Epithelial cell of umbilical artery (primary cell): ENCODE measurements at places on chromosomes 7 and 10. TPM values are rescaled to one million over a fixed set of nuclear protein-coding genes. Genes with fewer than 3 reads are reported as not detected.

Gene TAS2R38
- total RNA-seq = not detected in 2 replicates

Gene HGF
- 0.65 and 1.8 TPM in 2 replicates for total RNA-seq

Gene CDHR3
- 0.91 and 3.2 TPM in 2 replicates for total RNA-seq

Gene DDC
- not detected in 2 replicates for total RNA-seq

Gene HTR5A
- total RNA-seq = not detected in 2 replicates

Gene PTPRE
- 57.8 and 117 TPM in 2 replicates for total RNA-seq

Gene ENTPD1
- total RNA-seq = 16.0 and 24.0 TPM in 2 replicates

Gene CADPS2
- total RNA-seq = 41.9 and 47.7 TPM in 2 replicates

Gene PRR15
- 0.15 and 1.3 TPM in 2 replicates for total RNA-seq

Gene SPDYE17
- total RNA-seq = not detected in 2 replicates

Gene FEZF1
- not detected in 2 replicates for total RNA-seq

Gene ANKRD30A
- total RNA-seq = not detected in 2 replicates

Gene CDNF
- total RNA-seq = 0.32 and 0.61 TPM in 2 replicates

Gene HTR7
- 0.32 and 0.46 TPM in 2 replicates for total RNA-seq

Gene SORCS1
- total RNA-seq = not detected in 2 replicates

Gene NKX1-2
- not detected in 2 replicates for total RNA-seq

Gene OR13A1
- not detected in 2 replicates for total RNA-seq

Gene SYT15B
- total RNA-seq = not detected in 2 replicates

Gene TLX1
- total RNA-seq = 0.15 TPM in 1 of 2 replicates, not detected in the other

Gene CPEB3
- 0.32 and 1.1 TPM in 2 replicates for total RNA-seq

Gene SRRT
- 43.6 and 43.9 TPM in 2 replicates for total RNA-seq

Gene HERC4
- total RNA-seq = 34.8 and 62.9 TPM in 2 replicates

Gene DCLRE1C
- total RNA-seq = 6.2 and 8.5 TPM in 2 replicates

Gene ITIH5
- not detected in 2 replicates for total RNA-seq
